GM04503 (cell line): ENCODE measurements at places on chromosomes 2 and 18.

- DNase-seq = no peak
Observed at GRCh38 chr2:45390861-45391260, 220.2 kb downstream of the SRBD1 start.

- no peak for DNase-seq
Observed at GRCh38 chr2:28979041-28979440, 2.1 kb upstream of the TOGARAM2 start.

DNA sequence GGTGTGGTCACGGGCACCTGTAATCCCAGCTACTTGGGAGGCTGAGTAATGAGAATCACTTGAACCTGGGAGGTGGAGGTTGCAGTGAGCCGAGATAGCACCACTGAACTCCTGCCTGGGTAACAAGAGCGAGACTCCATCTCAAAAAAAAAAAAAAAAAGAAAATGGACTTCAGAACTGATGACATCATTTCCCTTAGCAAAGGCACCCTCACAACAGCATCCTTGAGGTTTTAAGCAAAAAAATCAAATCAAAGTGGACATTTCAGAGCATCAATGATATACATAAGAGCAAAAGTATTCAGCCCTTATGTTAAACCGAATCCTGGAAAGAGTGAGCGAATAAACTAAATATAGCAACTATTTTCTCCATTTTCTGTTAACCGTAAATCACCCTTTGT, 45.3 kb downstream of the EPB41L3 start:
- DNase-seq = no peak

DNA sequence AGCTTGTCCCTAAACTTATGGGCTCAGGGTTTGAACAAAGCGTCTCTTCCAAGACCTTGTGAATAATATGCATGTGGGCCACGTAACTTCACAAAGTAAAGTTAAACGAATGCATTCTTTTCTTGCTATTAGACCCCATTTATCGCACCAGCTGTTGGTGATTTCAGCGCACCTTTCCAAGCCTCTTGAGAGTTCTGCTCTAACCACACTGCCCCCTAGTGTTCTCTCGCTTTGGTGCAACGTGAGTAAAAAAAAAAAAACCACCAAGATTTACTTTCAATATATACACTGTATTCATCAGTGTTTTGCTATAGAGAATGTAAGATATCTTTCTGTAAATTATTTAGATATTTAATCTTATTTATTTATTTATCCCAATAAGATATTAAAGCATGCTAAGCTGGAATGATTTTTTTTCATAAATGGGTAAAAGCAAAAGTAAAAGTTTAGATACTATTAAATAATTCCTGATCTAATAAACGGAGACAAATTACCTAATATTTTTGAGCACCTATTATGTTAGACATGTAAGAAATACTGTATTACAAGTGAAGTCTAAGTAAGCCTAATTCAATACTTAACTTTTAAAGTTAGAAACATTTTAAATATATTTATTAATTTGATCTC, 459.5 kb downstream of the DLGAP1 start:
- DNase-seq = no peak

DNA sequence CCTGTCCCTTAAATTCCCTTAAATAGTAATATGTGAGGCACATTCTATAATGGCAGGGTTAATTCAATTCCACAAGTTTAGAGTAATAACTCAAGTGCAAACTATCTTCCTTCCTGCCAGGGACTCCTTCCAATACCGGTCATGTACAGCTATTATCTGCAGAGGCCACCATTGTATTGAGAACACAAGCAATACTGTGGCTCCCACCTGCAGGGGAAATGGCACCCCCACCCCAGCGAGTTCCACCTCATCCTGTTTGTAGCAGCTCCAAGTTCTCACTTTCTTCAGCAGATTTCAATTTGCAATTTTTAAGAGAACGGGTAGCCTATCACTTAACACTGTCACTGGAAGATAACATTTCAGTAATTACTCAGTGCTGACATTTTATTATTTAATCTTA, 172.1 kb upstream of the PID1 start:
- DNase-seq = no peak

- DNase-seq = peak; percentile 56
Observed at GRCh38 chr2:101967826-101968513, 23.8 kb upstream of the IL1R2 start.

DNA sequence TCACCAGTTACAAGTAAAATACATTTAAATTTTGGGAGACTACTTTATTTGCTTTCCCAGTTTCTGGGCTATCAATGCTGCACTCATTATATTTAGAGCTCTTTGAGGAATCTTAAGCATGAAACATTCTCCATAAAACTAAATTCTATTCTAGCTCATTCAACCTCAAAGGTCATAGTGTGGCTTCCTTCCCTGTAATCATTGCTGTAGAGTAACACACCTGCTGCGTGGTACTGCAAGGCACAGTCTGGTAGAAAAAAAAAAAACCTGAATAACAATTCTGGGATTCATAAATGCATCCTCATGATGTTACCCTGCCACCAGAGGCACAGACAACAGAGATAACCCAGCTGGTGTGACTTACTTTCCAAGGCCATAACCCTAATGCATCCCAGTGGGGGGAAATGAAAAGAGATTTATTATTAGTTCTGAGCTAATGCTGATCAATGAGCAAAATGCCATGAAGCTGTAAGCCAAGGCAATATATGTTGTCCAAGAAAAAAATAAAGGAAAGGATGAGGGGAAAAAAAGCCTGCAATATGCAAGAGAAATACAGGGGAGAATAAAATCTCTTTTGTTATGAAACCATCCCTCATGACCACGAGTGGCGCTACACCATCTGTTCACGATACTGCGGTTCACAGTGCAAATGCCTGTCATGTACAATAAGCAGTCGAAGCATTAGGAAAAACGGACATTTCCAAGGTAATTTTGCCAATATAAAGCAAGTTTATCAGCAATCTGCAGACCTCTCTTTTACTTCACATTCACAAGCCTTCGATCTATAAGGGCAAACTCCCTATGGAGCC, 1481.6 kb upstream of the PIK3C3 start:
- no peak for DNase-seq

- peak; percentile 31 for DNase-seq
Observed at GRCh38 chr2:70919672-70920366, 15.9 kb upstream of the ATP6V1B1 start.

- no peak for DNase-seq
Observed at GRCh38 chr18:43398601-43399000, 121.3 kb upstream of the SYT4 start.

- no peak for DNase-seq
Observed at GRCh38 chr2:205564346-205565141, 117.8 kb upstream of the NRP2 start.

GRCh38 chr2:175621821-175622220, 380.2 kb downstream of the LNPK start:
- no peak for DNase-seq

- no peak for DNase-seq
Observed at GRCh38 chr2:6704077-6704476, 161.6 kb downstream of the CMPK2 start.

DNA sequence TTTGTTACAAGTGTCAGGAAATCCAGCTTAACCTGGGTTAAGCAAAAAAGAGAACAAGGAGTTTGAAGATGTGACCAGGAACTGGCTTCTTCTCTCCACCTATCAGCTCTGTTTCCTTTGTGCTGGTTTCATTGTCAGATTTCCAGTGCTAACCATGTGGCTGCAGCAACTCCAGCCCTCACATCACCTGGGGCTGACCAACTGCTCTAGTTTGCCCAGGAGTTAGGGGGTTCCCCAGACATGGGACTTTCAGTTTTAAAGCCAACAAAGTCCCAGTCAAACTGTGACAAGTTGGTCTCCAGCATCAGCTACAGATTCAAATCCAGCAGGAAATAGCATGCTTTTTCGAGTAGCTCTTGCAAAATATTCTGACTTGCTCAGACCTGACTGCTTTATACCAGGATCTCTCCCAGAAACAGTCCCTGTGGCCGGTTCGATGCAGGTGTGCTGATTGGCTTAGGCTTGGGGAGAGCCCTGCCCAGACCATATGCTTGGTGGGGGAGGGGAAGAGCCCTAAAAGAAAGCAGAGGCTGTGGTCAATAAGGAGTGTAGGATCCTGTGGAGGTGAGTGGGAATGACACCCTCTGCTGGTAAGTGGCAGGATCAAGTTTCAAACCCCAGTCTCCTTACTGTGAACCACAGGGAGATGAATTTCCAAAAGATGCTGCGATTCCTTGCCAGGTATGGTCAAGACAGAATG, 49.5 kb downstream of the KCNE4 start:
- DNase-seq = no peak

DNA sequence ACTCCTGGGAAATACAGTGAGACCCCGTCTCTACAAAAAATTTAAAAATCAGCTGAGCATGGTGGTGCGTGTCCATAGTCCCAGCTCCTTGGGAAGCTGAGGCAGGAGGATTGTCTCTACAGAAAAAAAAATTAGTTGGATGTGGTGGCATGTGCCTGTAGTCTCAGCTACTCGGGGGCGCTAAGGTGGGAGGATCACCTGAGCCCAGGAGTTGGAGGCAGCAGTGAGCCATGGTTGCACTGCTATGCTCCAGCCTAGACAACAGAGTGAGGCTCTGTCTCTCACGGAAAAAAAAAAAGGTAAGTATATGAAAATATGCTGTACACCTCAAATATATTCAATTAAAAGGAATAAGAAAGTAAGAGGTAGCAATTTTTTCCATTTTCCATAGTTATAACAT, 92.5 kb upstream of the TGIF1 start:
- no peak for DNase-seq

GRCh38 chr2:208983486-208983885, 440.4 kb upstream of the MAP2 start:
- no peak for DNase-seq

DNA sequence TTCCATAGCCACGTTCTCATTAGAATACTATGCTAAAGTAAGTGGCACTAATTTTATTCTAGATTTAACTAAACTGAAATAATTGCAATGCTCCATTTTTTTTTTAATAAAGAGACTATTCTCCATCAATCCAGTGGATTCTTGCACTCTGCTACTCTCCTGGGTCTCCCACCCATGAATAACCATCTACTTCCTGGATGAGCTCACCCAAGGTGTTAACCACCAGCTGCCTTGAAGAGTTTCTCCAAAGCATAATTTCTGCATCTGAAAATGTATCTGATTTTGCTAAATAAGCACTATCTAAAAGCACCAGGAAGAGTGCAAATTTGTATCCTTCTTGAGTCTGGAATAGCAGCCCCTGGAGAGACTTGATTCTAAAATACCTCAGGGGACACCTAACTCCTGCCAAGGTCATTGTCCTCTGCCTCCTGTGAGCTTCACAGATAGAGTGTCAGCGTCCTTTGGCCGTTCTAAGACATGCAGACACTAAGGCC, 41.6 kb upstream of the SH3BP4 start:
- DNase-seq = no peak

DNA sequence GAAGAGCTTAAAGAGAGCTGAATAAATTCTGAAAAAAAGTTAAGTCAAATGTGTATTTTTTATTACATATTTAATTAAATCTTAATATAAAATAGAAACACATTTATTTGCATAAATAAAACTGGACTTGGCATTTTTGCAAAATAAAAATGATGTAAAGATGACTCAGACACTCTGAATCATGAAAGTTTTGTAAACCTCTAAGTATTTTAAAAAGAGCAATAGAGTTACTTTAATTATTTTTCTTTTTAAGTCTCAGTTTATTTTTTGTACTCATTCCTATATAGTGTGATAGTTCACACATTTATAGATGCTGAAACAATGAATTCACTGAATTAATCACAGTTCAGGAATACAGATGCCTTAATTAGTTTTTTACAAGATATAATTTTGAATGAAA, 109.9 kb upstream of the DTNA start:
- no peak for DNase-seq

DNA sequence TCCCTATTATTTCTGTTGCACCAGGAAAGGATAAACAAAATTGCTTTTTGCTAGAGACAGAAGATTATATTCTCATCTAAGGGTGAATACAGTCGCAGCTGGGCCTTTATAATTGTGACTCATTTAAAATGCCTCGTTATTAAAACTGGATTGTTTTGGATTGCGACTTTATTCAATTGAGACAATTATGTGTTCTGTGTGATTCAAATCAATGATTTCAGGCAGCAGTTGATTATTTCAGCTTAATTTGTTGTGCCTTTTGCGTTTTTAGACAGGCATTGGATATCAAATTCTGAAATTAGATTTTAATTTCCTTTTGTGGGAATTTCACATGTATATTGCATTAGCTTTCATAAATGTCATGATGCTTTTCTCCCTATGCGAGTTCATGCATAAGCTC, 778.1 kb upstream of the SOX11 start:
- DNase-seq = no peak

DNA sequence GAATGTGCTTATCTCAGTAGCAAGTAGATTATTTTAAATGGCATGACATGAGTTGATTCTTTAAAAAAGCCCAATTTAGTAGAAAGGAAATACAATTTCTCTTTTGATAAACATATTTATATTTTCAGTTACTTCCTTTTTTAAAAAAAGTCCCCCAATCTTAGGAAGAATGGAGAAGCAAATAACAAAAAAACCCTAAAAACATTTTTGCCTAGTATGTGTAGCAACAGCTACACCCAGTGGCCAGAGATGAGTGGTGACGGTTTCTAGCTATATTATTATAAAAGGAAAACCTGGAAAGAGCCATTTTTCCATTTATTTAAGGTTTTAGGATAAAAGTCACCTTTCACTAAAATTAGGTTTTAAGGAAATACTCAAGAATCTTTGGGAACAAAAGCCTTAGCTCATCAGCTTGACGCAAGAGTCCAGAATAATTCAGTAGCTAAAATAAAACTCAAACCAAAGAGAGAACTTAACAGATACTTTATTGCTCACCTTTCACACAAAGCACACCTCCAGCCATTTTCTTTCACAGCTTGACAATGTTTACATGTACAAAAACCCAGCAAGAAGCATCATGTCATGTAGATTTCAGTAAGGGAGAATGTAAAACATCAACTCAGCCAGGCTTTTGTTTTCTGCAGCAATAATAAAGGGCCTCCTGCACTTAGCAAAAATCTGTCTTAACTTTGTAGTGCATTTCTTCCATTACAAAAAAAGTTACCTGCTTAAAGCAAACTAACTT, 15.7 kb downstream of the FAM98A start:
- DNase-seq = peak; percentile 10

DNA sequence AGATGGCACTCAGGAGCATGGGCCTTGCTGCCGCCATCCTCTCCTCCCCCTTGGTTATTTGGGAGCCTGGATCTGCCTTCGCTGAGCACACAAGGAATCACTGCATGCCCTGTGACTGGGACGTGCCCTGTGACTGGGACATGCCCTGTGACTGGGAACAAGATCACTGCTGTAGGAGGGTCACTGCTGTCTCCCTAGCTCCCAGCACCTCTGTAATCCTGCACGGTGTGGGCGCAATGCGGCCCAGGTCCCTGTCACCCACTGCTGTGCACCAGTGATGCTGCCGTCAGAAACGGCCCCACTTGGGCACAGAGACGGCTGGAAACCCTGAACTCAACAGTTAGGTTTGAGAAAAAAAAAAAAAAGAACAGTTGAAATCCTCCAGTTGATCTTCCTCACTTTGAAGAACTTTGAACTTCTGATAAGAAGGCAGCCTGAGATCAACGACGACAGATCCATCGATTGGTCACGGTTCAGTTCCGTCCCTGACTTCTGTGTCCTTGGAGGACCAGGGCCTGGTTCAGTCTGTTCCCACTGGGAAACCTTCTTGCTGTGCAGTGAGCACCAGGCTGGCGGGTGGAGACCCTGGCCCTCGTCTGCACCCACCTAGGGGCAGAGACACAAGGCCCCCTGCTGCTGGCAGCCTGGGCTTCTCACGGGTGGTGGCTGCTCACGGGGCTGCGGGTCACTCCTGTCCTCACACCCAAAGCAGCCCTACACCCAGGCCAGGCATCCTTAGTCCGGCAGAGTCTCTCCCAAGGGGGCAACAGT, 125.9 kb downstream of the PXDN start:
- DNase-seq = no peak

GRCh38 chr2:241563981-241564595, 5.5 kb downstream of the BOK start:
- DNase-seq = no peak
